AG20443 (cell line): ENCODE measurements at places on chromosomes 2 and 18.

DNA sequence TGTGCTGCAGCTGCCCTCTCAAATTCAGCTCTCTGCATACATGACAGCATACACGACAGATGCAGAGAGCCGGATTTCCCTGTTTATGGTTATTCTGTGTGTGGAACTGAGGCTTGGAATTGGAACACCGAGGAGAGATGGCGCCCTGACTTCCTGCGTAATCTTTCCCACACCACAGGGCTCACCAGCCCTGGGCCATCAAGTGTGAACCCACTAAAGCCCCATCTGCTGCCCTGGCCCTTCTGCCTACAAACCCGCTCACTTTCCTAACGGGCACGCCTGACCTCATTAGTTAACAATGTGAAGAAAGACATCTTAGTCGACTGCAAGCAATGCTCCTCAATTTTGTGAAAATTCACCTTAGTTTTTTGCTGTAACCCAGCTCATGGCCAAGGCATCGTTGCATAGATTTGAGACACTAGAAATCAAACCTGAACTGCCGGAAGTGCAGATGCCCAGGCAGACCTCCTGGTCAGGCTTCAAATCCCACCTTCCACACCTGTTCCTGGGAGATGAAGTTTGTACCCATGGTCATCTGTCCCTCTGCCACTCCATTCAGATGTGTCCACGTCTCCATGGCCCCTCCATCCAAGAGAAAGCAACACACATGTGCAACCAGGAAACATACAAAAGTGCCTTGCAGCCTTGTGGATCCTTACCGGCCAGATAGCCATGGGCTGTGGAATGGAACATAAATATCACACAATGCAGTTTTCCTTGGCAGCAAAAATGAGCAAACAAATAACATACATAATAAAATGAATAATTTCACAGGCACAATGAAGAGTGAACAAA lies 5.0 kb upstream of the CIDEA start:
- no peak for DNase-seq

DNA sequence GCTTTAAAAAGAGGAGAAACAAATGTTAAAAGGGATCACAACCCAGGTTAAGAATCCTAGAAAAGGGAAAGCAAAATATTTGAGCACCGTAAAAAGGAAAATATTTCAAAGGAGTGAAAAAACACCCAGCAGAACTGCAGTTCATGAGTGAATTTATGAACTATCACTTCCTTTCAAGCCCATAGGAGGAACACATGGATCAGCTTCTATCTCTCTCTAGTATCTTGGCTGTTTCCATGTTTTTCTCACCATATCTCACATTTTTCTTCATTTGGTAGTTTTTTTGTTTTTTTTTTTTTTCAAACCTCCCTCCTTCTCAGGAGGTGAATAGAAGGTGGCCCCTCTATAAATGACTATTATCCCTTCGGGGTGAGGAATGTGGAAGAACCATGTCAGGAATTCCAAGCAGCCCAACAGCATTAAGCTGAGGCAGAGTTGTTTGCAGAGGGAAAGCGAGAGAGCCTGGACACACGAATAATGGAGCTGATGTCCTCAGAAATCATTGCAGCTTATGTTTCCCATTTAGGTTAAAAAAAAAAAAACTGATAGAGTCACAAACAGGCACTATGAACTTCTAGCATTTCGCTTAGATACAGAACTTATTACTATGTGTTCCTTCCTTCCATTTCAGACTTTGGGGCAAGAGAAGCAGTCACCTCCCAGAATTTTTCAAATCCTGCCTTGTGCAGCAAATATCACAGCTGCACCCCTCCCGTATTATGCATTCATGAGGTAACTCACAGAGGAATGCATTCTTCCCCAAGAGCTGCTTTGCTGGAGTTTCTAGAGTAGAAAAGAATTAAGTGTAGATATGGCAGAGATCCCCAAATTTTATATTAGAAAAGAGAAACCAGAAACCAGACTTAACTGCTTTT lies 315.6 kb downstream of the IRS1 start:
- DNase-seq: peak; percentile 24

DNA sequence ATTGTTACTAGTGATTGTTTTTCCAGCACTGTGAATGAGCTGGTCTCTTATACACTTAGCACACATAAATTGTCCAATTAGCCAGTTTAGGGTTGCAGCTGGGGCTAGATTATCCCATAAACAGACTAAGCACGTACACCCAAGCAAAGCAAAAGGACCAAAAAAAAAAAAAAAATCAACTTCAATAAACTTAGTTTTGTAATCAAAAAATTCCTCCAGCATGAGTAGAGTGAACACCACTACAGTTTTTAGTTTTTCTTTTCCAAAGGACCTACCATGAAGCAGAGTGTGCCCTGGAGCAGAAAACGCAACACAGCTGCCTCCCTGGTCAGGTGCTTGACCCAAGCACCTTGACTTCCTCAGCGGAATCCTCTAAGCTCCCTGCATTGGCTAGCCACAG lies 249.4 kb upstream of the SLC14A2 start:
- peak; percentile 22 for DNase-seq

- peak; percentile 63 for DNase-seq
Measured at GRCh38 chr2:20682167-20682920, 15.4 kb downstream of the GDF7 start.

- no peak for DNase-seq
Measured at GRCh38 chr2:769771-770170, 92.6 kb upstream of the TMEM18 start.

- no peak for DNase-seq
Measured at GRCh38 chr2:216485745-216486144, 12.9 kb upstream of the RPL37A start.

- DNase-seq: no peak
Measured at GRCh38 chr18:13446024-13446423, 227.5 kb downstream of the LDLRAD4 start.

DNA sequence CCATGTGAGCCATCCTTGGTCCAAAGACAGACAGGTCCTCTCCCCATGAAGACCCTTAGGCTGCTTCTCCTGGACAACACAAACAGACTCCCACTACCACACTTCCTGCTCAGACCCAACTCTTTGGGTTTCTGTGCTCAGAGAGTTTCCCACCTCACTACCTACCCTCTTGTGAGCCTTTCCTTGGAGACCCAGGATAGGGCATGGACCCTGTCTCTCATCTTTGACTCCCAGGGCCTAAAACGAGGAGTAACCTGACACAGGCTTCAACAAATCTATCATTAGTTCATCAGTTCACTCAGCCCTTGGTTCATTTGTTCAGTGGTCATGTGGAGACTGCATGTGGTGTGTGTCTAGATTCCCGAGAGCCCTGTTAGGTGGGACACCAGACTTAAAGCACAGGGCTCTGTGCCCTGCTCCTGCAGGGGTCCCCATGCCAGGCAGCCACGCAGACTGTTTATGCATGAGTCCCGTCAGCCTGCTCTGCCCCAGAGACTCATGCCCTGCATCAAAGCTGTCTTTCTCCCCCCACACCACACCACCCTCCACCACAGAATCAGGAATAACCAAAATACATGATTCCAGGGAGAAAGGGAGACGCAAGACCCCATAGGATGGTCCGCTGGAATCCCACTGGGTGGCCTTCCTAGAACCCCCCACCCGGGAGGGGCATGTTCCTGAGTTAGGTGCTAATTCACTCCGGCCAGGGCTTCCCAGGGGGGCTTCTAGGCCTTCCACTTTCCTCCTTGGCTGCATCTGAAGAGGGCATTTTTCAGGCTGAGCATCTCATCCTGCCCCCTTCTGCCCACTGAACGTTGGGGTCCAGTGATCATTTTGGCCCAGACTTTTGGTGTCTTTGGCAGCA lies 100.2 kb upstream of the TEX51 start:
- DNase-seq: no peak

- no peak for DNase-seq
Measured at GRCh38 chr2:239745386-239746227, 279.5 kb downstream of the NDUFA10 start.

GRCh38 chr2:217593732-217594131 lies 409.1 kb downstream of the TNS1 start:
- no peak for DNase-seq

DNA sequence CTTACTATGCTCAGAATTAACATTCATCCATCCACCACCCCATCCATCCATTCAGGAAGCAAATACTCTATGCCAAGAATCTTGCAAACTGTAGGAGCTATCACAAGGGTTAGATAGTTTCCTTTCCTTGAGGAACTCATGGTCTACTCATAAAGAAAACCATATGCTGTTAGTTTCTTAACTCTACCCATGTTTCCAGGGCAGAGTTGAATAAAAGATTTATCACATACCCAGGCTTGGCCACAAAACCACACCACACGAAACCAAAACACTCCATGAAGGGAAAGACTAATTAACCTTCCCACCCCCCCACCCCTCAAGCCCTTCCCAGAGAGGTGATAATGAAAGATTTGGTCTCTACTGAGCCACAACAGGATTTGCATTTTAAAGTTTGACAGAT lies 23.7 kb upstream of the MSGN1 start:
- no peak for DNase-seq

DNA sequence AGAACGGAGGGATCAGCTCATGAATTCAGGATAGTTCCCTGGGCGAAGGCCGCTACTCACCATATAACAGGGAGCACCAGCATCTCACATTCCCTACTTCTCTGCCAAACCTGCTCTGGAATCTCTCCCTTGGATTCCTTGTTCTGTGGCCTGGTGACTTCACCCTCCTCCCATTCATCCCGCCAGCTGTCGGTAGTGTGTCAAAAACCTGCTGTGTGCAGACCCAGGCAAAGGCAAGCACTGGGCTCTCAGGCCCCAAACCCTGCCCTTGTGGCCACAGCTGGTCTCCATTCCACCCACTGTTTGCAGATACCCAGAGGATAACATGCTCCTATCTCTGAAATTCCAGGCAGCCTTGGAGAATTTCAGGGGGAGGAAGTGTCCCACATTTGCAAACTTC lies 151.6 kb downstream of the CAPN13 start:
- peak; percentile 45 for DNase-seq

GRCh38 chr2:19809206-19809605 lies 92.6 kb downstream of the TTC32 start:
- no peak for DNase-seq

DNA sequence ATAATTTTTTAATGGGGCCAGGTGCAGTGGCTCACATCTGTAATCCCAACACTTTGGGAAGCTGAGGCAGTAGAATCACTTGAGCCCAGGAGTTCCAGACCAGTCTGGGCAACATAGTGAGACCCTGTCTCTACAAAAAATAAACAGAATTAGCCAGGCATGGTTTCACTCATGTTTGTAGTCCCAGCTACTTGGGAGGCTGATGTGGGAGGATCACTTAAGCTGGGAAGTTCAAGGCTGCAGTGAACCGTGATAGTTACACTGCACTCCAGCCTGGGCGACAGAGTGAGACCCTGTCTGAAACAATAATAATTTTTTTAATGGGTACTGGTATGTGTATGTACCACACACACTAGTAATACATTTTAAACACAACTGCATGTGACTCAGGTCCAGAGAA lies 2.4 kb downstream of the ARL6IP6 start:
- no peak for DNase-seq

DNA sequence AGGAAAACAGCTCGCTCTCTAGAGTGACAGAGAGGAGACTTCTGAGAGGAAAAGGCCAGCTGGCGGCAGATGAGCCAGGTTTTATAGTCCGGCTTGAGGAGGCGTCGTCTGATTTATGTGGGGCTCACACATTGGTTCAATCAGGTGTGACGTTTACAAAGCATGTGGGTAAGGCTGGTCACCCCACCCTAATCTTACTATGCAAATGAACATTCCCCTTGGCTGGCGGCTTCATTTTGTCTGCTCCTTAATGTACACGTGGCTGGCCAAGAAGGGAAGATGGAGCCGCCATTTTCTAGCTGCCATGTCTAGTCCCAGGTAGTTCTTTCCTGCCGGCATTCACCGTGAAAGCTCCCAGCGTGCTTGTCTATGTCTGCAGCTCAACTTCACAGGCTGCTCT lies 299.1 kb upstream of the SPRED2 start:
- DNase-seq: no peak

DNA sequence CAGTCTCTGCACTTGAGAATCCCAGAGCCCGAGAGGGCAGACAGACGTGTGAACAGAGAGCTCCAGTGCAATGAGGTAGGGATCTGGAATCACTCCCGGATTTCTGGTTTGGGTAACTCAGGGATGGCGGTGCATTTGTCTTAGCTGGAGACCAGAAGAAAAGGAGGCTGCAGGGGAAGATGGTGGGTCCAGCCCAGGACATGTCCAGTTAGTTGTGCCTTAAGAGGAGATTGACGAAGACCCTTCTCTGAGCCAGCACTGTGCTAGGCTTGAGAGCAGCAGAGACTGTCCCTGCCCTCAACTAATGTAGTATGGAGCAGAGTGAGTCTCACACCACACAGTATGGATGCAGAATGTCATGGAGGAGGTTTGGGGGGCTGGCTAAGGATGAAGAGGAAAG lies 150.6 kb upstream of the COPS8 start:
- no peak for DNase-seq

DNA sequence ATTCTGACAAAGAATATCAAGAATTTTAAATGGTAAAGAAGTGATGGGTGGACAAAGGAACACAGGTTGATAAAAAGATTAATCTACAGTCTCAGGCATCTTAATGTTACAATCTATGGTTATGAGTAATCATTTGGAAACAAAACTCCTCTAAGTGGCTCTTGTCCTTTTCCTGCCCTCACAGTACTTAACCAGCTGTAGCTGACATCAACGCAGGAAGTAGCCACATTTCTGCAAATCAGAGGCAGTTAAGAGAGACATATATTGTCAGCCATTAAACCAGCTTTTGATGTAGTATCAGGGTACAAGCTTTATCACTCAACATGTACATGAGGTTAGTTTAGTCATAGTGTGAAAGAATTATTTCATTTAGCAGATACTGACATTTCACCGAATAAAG lies 244.6 kb downstream of the NR4A2 start:
- no peak for DNase-seq

- DNase-seq: no peak
Measured at GRCh38 chr2:128556633-128557032, 238.0 kb upstream of the HS6ST1 start.

GRCh38 chr2:111072220-111072871 lies 48.4 kb upstream of the BCL2L11 start:
- DNase-seq: peak; percentile 52

DNA sequence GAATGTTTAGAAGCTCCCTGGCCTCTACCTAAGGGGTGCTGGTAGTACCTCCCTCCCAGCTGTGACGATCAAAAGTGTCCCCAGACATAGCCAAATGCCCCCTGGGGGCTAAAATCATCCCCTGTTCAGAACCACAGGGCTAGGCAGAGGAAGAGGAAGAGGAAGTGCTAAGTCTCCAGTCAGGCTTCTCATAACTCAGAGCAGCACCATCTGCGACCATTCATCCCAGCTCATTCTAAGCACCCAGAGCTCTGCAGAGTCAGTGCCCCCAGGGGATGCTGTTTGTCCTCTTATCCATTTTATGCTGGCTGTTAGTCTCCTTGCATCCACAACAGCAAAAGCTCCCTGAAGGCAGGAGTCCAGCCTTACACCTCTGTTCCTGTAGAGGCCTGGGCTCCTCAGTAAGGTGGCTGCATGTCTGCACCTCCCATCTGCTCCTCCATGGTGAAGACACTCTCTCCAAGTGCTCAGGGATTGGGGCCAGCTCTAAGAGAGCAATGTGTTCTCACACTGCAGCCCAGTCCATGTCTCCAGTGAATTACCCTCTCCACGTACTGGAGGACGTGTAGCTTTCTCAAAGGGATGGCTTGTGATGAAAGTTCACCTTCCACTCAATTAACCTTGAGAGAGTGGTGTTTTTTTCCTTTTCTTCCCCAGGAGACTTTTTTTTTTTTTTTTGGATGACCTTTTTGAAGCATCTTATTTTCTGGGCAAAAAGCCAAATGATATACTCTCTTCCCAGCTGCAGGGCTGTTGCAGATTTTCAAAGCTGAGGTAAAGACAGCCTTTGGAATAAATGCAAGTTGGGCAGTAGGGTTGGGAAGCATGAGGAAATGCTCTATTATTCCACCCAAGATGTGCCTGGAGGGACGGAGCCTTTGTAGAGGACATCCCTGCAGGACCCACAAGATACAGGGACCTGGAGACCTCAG lies 158.9 kb upstream of the SLC14A2 start:
- DNase-seq: no peak
